ENCODE measurements at places on chromosomes 6 and 20.

GRCh38 chr6:109236115-109237076, 141.1 kb downstream of the CEP57L1 start:
- peak; percentile 16 for DNase-seq

- DNase-seq = no peak
These were observed 204.0 kb downstream of the DLL1 start for GRCh38 chr6:170086639-170087420.

- DNase-seq = no peak
These were observed 122.8 kb downstream of the SYCP2 start for GRCh38 chr20:59810449-59811187.

- DNase-seq = no peak
These were observed 21.9 kb downstream of the SLC17A5 start for GRCh38 chr6:73631849-73632248.

DNA sequence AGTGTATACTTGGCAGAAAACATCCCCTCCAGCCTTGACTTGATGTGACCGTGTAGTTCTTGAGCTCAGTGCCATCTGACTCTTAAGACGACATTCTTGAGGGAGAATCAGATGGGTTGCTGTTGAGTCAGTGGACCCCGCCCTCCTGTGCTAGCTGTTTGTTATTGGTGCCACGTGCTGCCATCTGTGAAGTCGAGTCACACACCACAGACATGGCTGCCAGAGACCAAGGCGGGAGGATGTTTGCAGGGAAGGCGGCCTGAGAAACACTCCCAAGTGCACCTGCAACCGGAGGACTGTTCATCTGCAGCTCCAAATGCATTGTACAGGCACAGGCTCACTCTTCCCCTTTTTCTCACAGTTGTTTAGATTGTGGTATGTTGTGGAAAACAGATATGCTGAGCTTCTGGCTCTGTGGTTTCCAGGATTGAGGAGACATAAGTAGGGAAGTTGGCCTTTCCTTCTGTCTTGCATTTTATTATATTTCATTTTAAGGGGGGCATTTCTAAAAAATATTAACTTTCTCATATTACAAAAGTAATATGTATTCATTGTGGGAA, 345.3 kb upstream of the ZFP64 start:
- DNase-seq = no peak
